ENCODE measurements at places on chromosomes 3 and 15.

GRCh38 chr15:38714309-38715072, 149.9 kb upstream of the RASGRP1 start:
- DNase-seq, result no peak

DNA sequence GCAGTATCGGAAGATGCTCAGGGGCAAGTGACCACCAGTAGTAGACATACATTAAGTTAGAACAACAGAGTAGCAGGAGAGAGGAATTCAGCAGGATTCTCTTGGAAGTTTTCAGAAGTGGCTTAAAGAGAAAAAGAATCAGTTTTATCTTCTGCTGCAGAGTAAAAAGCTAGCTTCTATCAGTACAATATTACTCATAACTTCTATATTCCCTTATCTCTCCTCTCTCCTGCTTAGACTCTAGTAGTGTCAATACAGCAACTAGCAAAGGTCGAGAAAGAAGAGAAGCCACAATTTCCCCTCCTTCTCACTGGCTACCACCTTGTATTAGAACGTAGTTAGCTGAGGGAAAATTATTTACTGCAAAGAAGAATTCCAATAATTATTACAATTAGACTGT, 539.7 kb downstream of the DIPK2A start:
- DNase-seq, result no peak

DNA sequence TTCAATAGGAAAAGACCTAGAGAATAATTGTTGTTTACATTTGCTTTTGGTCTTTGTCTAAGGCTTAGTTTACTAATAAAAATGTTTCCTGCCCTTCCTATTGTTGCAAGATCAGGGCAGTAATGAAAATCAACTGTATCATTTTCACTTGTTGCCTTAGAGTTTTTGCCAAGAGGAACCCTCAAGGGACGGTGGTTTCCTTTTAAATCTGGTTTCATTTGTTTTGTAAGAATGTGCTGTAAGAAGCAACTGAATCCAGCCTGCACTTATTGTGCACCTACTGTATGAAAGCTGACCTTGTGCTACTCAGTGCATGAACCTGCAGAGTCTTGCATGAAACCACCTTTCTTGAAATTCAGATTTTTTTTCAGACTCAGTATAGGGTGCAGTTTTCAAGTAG, 5.3 kb downstream of the IGF1R start:
- no peak for DNase-seq

- DNase-seq, result no peak
These were observed 895.6 kb downstream of the ROBO1 start for GRCh38 chr3:78872195-78872594.

DNA sequence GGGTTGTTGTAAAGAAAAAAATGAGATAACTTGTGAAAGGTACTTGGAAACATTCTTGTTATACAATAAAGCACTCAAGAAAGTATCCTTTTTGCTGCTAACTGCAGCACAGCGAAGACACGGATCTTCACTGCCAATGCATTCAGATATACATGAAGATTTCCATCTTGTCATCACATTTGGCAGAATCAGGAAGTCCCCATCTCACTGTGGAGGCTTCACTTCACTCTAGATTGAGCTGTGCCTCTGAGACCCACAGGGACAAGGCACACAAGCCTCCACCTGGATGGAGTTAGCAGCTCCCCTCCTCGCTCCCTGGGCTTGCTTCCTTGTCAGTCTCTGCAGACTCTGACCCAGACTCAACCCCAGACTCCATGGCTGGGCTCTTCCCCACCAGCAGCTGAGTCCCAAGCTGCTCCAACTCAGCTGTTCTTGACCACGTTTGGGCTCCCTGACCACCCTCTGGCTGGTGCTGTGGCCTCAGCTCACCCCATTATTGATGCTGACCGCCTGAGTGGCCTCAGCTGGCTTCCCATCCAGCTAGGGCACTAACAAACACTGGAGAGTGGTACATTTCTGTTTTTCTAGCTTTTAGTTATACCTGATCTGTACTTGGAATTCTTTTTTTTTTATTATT, 45.4 kb upstream of the SMAD3 start:
- DNase-seq, result no peak

DNA sequence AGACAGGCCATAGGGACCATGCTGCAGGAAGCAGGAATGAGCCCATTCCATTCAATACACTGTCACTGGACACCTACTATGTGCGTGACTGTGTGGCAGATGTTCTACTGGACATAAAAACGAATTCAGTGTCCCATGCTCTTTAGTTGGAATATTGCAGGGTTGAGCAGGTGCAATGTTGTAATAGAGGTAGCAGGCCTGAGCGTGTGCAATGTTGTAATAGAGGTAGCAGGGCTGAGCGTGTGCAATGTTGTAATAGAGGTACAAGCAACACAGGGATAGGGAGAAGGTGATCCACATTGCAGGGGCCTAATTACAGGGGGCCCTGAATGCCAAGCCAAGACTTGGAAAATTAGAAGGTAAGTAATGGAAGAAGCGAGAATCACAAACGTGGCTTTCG, 261.4 kb upstream of the HES1 start:
- no peak for DNase-seq
